ENCODE measurements at places on chromosomes 16 and 17. TPM values are rescaled to one million over a fixed set of nuclear protein-coding genes. Genes with fewer than 3 reads are reported as not detected.

- no peak for DNase-seq
Measured at GRCh38 chr17:79919164-79919585, 79.9 kb upstream of the CBX4 start.

GRCh38 chr16:52869243-52869642 lies 183.5 kb downstream of the CHD9NB start:
- no peak for DNase-seq

- no peak for DNase-seq
Measured at GRCh38 chr16:61421111-61421510, 615.1 kb downstream of the CDH8 start.

DNA sequence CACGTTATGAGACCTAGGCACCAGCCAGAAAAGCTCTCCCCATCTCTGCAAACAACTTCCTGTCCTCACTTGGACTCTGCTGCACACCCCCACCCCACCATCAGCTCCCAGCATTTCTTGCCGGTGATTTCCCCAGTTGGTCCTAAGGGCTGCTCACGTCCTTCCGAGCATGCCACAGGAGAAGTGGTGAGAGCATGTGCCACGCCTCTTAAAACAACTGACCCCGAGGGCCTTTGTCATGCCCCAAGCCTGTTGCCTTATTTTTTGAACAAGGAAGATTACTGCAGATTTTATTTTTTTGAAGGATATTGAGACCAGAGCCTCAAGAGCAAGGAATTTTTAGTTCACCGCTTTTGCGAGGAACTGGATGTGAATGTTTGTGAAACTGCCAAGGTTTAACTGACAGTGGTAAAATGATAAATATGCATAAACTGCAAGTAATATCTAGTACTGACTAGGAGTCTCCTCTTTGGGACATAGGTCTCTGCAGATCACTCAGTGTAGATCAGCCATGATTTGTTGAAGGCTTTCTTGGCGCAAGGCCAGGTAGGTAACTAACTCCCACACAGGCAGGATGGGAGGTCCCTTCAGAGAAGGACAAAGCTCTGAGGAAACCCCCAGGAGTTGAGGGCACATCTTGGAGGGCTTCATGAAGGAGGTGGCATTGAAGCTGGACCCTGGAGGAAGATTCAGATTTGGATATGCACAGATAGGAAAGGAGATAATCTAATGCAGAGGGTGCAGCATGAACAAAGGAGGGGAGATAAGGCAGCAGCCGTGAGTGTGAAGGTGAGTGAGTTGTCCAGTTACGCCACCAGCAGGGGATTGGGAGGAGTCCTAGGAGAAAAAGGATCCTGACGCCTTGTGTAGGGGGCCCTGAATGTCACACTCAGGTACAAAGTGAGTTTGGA lies 44.7 kb downstream of the TMEM132E start:
- DNase-seq = no peak

DNA sequence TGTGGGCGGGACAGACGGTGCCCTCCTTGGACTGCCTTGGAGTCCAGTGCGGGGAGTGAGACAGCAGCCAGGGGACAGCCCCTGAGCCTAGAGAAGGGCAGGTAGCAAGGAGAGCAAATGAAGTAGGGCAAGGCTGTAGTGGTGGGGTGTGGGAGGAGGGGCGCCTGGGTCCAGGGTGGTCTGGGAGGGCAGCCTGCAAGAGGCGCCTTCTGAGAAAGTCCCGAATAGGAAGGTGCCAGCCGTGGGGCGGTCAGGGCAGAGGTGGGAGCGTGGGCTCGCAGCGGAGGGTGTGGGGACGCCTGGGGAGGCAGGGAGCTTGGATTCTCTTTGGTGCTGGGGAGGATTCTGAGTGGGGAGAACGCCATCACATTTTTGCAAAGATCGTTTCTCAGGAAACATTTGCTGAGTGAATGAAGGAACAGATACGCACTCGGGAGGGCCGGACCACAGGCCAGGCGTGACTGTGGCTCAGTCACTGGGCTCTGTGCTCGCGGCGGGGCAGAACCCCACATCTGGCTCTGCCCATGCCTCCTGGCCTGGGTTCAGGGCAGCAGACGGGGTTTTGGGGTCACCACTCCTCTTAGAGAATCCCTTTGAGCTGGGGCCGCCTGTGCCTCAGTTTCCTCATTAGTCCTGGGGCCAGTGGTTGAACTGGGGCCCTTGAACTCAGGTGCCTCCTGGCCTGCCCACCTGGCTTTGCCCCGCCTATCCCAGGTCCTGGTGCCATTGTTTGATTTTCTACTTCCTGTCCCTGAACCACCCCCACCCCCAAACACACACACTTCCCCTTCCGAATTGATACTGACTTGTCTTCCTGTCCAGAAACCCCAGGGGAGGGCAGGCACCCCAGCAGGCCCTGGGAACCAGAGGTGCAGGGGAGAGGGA lies 4.2 kb downstream of the SNN start:
- DNase-seq = no peak

GRCh38 chr16:22220069-22220440 lies 14.0 kb downstream of the EEF2K start:
- no peak for DNase-seq

- DNase-seq = no peak
Measured at GRCh38 chr16:72961115-72961832, 86.7 kb downstream of the ZFHX3 start.

GRCh38 chr17:75472119-75472518 lies 15.7 kb downstream of the TMEM94 start:
- DNase-seq = no peak

- no peak for DNase-seq
Measured at GRCh38 chr17:61770043-61770442, 93.3 kb downstream of the BRIP1 start.

DNA sequence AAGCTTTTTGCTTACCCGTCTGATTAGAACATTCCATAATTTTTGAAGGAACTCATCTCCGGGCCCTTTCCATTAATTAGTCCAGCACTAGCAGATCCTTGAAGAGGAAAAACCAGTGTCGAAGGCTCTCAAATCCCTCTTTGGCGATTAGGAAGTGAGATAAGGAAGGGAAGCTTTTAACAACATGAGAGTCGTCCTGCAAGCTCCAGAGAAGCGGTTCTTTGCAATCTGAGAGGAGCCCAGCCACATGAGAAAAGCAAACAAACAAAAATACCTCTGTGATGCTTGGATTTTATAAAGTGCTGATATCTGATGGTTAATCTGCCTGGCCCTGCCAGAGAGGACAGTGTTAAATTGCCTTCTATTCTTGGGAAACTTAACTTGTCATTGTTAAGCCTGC lies 339.8 kb upstream of the SALL1 start:
- DNase-seq = no peak

DNA sequence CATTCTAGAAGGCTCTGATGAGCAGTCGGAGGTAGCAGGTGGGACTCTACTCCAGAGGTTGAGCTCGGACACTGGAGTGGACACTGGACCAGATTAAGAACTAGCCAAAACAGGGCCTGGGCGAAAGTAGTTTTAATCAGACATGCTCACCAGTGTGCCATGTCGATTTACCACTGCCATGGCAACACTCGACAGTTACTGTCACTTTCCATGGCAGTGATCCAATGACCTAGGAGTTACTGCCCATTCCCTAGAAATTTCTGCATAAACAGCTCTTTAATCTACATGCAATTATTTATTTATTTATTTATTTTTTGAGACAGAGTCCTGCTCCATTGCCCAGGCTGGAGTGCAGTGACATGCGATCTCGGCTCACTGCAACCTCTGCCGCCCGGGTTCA lies 7.2 kb upstream of the METTL9 start:
- DNase-seq = no peak

GRCh38 chr16:50861451-50861850 lies 119.6 kb downstream of the CYLD start:
- DNase-seq = no peak

DNA sequence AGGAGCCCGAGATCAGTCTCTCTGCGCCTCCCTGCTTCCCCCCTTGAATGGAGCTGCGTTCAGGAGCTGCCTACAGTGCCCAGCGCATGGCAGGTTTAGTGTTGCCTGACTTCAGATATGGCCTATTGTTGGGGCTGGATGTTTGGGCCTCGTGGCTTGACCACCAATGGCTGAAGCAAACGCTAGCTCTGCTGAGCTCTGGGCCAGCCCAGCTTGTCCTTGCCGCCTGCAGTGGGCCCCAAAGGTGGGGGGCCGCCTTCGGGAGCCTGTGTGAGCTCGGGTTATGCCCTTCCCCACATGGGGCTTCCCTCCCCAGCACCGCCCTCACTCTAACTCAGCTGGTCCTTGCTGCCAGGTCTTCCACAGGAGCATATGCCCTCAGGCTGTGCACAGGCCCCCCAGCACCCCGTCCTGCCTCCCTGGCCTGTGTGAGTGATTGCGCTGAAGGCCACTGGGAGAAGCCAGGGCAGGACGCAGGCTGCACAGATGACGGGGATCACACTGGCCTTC lies 2.0 kb upstream of the METTL26 start:
- no peak for DNase-seq

GRCh38 chr16:22192261-22193062 lies 13.6 kb upstream of the EEF2K start:
- DNase-seq = peak; percentile 76

DNA sequence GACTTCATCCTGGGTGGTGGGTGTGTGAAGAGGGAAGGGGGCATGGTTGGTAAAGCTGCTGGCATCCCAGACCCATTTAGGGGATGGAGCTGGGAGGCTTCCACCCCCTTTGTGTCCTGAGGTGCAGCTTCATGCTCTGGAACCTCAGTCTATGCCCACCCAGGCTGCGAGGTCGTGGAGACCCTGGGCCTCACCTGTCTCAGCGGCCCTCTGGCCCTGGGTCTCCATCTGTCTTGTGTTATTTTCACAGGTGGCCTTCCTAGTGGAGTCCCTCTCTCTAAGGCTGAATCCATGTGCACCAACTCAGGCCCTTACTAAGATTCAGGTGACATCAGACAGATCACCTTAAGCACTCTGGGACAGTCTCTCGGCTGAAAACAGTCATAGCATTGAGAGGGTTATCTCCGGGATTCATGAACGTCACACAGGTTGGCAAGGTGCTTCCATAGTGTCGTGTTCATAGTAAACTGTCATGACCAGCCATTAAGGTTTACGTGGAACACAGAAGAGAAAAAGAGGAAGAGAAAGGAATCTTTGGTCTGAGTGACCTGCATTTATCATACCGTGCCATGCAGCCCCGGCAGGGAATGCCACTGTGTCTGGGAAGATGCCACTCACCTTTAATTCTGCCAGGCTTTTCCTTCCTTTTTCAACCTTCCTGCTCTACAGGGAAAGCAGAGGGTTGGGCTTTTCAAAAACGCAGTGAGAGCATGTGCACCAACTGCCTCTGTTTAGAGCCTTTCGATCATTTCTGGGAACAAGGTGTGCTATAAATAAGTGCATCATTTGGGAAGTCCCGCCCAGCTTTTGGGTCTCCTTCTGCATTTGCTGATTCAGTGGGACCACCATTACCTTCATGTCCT lies 4.5 kb upstream of the FOXL1 start:
- no peak for DNase-seq

DNA sequence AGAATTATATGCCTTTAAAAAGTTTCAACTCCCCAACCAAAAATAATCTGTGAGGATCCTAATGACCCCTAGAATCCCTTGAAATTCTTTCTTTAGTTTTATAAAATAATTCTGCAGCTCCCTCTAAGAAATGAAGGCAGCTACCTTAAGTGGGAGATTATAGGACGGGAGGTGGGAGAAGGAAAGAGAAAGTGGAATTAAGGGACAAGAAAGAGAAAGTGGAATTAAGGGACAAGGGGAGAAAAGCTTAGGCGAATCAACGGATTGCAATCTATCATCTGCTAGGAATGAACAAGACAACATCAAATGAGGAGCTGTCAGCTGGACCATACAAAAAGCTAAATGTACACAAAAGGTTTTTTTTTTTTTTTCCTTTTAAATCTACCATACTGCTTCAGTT lies 262.0 kb downstream of the ZFHX3 start:
- no peak for DNase-seq

DNA sequence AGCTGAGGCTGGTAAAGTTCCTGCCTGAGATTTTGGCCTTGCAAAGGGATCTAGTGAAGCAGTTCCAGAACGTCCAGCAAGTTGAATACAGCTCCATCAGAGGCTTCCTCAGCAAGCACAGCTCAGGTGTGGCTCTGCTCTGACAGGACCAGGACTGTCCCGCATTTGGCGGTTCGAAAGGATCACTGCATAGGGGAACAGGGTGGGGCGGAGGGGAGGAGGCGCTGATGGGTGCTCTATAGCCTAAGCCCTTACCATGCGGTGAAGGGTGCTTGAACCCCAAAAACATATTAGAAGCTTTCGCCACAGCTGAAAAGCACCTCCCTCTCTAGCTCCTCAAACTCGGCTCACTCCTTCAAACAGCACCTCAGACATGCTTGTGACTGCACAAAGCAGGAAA lies 29.9 kb upstream of the ENDOV start:
- no peak for DNase-seq

GRCh38 chr17:18246880-18247612 lies 11.5 kb downstream of the FLII start:
- peak; percentile 50 for DNase-seq

ETV4 gene
- total RNA-seq = 37.1 TPM

CLEC10A gene
- total RNA-seq = 30.4 TPM

ANKS4B gene
- total RNA-seq = not detected

PLXDC1 gene
- 3.7 TPM for total RNA-seq
